Stimulated activated CD4-positive, alpha-beta T cell treated with anti-CD3 and anti-CD28 coated beads, Interleukin-4, amount 100 ng/mL, for 48 hours (primary cell): ENCODE measurements at places on chromosomes 11 and 22.

- no peak for DNase-seq
These were observed 17.4 kb upstream of the TMPRSS6 start for GRCh38 chr22:37126882-37127281.

DNA sequence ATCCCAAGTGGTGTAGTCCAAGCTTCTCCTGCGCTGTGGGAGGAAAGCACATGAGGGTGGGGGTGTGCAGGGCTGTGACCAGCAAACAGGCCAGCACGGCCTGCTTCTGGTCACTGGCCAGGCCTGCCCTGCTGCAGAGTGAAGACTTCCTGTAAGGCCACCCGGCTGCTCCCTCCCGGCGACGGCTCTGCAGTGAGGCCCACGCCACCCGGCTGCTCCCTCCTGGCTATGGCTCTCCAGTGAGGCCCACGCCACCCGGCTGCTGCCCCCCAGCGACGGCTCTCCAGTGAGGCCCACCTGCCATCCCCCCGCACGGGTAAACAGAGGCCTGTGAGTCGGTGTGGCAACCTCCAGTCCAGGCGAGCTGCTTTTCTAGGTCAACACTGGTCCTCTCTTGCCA is 31.4 kb upstream of the BRSK2 start:
- DNase-seq: no peak

DNA sequence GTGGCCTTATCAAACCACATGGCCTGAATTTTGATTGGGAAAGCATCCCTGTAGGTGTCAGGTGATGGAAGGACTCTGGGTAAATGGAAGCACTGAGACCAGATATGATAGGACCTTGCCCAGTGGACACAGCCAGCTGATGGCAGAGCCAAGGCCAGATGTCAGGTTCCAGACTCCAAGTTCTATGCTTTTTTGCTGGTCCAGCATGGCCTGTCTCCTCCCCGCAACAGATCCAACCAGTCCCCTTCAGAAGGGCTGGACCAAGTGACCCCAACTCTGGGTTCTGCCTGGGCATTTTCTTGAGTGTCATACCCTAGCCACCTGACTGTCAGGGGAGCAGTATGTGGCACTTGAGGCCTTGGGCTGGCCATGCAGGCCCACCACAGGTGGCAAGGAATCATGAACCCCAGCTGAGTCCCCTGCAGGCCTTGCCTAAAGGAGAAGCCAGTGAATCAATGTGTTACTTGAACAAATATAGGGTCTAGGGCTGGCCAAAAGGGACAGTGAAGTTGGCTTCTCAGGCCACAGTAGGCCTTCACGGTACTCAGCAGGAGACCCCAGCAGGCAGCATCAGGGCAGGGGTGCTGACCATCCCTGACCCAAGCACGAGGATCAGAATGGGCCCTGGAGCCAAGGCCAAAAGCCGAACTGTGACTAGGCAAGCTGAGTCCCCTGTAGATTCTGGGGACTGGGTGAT is 27.1 kb downstream of the KCNQ1OT1 start:
- no peak for DNase-seq

- DNase-seq: no peak
These were observed 26.4 kb downstream of the OR52K1 start for GRCh38 chr11:4508886-4509285.
